ENCODE measurements at places on chromosomes 12 and 14.

GRCh38 chr14:71550367-71550766 is 381.9 kb upstream of the RGS6 start:
- no peak for DNase-seq

DNA sequence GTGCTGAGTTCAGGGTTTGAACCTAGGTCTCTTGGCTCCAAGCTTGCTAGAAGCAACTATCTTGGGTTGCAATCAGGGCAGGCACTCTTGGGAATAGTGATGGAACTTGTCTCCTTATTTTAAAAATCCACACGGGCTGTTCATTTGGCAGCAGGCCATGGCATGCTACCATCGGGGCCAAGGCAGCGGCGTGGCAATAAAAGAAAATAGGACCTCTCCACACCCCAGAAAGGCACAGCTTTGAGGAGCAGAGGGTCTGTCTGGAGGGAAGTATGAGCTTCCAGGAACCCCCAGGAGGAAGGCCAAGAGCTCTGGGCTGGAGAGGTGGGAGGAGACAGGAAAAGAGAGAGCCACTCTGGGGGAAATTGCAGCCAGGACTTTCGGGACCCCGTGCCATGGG is 15.3 kb downstream of the RPS6KL1 start:
- no peak for DNase-seq

- DNase-seq = no peak
Measured at GRCh38 chr12:6437586-6437985, 7.2 kb upstream of the CD27 start.

- DNase-seq = no peak
Measured at GRCh38 chr14:90569606-90570387, 173.0 kb downstream of the CALM1 start.

DNA sequence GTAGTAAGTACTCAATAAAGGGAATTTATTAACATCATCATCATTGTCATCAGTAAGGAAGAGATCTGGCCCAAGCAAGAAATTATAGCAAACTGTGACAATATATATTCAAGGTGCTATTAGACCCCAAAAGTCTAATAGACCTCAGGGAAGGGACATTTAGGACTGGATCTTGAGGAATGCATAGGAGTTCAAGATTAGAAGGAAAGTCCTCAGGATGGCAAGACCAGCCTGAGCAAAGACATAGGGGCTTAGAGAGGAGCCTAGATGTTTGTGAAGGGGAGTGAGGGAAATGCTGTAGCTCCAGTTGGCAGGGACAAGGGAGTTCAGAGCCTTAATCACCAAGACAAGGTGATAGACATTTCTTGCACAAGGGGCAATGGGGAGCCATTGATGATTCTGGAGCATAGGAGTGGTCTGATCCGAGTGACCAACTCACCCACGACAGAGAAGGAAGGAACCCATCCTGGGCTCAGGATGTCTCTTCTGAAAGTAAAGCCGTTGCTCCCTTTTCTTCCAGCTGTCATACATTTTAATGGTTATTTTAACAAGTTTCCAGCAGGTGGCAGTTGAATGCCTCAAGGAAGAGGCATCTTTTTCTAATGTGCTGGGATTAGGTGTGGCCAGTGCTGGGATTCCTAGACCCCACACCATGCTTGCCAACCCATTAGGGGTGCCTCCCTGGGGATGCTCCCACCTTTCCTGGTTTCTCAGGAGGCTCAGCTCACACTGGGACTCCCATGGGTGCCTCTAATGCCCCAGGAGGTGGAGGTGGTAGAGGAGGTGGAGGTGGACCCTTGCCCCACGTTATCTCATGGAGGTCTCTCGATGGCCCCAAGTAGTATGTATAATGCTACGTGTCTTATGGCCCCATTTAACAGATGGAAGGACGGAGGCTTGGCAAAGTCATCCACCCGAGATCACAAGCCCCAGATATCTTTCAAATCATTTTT is 37.8 kb downstream of the PHETA1 start:
- DNase-seq = no peak

- no peak for DNase-seq
Measured at GRCh38 chr12:124786061-124786964, 77.4 kb downstream of the SCARB1 start.

GRCh38 chr14:37411079-37411735 is 183.8 kb downstream of the FOXA1 start:
- no peak for DNase-seq

GRCh38 chr14:65237941-65238340 is 135.6 kb upstream of the MAX start:
- DNase-seq = no peak

GRCh38 chr12:26374934-26375680 is 179.7 kb downstream of the SSPN start:
- DNase-seq = no peak

GRCh38 chr12:120362516-120363273 is 6.3 kb downstream of the MSI1 start:
- no peak for DNase-seq

- peak; percentile 10 for DNase-seq
Measured at GRCh38 chr12:55829967-55830600, 697 bp upstream of the DNAJC14 start.

DNA sequence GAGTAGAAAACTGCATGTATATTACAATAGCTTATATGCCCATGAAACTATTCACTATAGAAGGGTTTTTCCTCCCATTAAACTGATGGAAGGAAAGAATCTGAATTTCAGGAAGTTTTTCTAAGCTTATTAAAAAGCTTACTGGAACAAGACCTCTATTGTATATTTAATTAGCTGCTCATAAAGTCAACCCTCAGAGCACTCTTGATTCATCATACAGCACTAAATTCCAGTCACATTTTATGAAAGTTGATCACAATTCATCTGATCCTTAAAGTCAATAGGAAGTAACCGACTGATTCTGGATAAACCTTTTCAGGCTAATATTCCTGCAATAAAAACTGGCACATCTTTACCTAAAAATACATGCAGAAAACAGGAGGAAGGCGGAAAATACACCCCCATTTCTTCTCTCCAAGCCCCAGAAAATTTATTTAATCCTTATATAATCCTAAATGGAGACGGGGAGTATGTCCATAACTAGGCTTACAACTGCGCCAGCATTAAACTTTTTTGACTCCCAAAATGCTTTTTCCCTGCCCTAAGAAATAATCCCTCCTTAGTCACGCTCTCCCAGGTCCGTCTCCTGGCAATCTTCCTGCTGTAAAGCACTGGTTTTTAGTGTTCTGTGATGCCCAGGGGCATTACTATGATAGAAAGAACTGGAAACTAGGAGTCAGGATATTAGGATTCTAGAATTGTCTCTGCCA is 35.3 kb downstream of the DICER1 start:
- DNase-seq = no peak

Data from activated CD4-positive, alpha-beta T cell treated with anti-CD3 and anti-CD28 coated beads, Interleukin-2, amount 50 U/mL, for 4 hours (primary cell).